ENCODE measurements at places on chromosomes 5 and 9. TPM values are rescaled to one million over a fixed set of nuclear protein-coding genes. Genes with fewer than 3 reads are reported as not detected.

DNA sequence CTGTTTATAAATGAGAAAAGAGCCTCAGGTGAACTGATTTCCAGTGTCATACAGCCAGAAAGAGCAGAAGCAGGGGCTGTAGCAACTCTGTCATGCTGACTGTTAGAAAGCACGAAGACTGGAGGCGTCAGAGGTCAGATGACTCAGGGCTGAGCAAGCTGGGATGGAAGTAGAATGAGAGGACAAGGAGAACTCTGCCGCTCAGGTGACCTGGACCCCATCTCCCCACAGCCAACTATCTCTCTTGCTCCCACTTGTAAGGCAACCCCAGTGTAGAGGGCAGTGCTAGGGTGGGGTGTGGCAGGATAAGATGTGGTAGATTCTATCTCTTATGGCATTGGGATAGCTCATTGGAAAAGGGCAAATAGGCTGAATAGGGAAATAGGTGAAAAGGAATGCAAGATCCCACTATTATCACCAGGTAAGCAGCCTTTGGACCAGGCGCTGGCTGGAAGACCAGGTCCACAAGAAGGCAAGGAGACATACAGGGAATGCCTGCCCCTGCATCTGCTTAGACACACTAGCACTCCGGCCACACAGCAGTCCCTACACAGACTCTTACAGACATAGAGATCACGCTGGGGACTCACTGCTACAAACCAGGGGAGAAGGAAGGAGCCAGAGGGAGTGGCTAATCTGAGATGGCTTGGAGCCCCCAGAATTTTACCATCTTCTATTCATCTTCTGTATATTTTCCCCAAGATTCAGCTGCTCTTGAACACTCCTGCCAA lies 21.2 kb upstream of the LOX start:
- DNase-seq, result no peak

GRCh38 chr5:133120156-133120750 lies 68.4 kb downstream of the HSPA4 start:
- DNase-seq, result no peak

DNA sequence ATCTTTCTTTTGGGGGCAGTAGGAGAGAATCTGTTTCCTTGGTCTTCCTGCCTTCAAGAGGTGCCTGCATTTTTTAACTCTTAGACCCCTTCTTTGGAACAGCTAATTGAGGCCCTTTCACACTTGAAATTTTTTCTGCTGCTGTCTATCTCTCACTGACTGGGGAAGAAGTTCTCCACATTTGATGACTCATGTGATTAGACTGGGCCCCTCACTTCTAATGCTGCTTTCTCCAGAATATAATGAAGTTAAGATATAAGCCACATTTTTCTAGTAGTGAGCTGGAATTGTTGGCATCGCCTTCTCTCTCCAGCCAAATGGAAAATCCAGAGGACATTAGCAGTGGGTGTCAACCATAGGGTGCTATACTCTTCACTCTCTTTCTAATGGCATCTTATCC lies 12.4 kb downstream of the ZNF474 start:
- no peak for DNase-seq

DNA sequence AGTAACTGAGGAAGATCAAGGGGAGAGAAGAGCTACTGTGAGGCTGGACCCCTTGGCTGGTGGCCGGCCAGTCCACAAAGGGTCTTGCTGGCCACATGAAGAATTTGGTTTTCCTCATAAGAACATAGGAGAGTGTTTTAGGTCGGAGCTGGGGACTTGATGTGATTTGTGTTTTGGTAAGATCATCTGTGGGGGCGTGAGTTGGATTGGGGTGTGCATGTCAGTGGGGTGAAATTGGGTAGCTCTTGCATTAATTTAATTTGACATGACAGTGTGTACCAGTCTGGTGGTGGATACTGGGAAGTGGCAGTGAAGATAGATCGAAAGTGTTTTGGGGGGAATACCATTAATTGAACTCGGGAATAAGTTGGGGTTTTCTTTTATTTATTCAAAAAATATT lies 8.6 kb downstream of the PAM start:
- DNase-seq, result no peak

DNA sequence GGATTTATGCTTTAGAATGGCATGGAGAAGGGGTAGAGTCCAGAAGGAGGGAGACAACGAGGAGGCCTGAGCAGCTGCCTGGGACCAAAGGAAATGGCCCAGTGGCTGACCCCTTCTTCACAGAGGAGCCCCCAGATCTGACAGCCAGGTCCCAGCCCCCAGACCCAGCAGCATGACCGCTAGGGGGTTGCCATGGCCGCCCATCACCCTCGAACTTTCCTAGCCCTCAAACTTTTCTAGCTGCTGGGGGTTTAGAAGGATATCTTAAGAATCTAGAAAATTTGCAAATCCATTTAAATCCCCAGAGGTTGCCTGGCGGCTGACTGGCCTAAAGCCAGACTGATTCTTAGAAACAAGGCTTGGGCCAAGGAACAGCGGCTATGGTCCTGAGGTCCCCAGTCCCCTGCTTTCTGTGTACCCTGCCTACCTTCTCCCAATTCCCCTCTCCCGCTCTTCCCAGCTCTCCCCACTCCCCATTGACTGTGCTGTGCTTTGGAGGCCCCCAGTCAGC lies 972 bp downstream of the PDGFRB start:
- peak; percentile 59 for DNase-seq

DNA sequence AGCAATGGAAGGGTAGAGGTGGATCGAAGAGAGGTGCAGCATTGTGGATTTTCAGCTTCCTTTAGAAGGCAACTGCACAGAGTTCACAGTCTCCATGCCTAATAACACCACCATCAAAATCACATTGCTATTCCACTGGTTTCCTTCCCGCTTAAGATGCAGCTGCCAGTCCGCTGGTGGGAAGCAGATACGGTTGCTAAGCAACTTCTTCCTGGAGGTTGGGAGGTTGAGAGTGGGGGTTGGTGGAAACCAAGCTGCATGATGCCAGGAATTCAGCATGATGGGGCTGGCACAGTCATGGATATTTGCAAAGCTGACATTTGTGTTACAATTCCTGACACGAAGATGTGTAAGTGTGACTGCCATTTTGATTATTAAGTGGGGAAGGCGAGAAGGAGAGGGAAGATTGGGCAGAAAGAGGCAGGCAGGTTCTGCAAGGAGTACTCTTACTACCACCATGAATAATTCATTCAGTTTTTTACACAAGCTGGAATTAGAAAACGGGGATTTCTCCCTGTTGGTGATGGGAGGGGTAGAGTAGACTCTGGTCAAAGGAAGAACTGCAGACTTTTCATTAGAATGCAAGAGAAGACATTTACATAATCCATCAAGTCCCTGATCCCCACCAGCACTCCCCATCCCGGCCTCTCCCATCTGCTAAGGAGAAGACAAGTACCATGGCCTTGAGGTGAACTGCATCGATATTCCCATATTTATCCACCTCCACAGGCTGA lies 87.5 kb downstream of the GLDC start:
- peak; percentile 58 for DNase-seq

GRCh38 chr5:161372682-161373344 lies 173.7 kb downstream of the GABRB2 start:
- no peak for DNase-seq

DNA sequence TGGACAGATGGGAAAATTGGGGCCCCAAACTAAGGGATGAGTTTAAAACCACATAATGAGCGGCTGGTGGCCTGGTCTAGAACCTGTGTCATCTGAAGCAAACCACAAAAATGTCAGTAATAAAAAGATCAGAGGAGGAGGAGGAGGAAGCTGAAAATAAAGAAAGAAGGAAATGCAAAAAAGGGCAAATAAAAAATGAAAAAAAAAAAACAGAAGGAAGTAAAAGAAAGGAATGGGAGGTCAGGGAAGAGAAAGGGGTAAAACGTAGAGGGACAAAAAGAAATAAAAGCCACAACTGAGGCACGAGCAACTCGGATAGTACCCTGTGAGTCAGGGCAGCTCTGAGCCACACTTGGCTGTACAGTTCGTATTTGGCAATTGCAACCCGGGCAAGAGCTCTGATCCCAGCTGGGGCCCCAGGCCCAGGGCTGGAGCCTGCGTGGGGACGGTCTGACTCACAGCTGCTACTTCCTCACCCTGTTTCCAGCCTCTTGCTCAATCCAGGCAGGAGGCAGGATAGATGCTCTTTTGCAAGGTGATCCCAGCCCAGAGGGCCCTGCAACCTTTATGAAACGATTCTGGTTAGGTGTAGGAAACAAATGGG lies 137.9 kb upstream of the TRIM32 start:
- DNase-seq, result no peak

SMIM33 gene
- not detected for total RNA-seq

OTULINL gene
- total RNA-seq, result 3.3 TPM

All from H7 (cell line).